ENCODE measurements at places on chromosomes 6 and 20.

DNA sequence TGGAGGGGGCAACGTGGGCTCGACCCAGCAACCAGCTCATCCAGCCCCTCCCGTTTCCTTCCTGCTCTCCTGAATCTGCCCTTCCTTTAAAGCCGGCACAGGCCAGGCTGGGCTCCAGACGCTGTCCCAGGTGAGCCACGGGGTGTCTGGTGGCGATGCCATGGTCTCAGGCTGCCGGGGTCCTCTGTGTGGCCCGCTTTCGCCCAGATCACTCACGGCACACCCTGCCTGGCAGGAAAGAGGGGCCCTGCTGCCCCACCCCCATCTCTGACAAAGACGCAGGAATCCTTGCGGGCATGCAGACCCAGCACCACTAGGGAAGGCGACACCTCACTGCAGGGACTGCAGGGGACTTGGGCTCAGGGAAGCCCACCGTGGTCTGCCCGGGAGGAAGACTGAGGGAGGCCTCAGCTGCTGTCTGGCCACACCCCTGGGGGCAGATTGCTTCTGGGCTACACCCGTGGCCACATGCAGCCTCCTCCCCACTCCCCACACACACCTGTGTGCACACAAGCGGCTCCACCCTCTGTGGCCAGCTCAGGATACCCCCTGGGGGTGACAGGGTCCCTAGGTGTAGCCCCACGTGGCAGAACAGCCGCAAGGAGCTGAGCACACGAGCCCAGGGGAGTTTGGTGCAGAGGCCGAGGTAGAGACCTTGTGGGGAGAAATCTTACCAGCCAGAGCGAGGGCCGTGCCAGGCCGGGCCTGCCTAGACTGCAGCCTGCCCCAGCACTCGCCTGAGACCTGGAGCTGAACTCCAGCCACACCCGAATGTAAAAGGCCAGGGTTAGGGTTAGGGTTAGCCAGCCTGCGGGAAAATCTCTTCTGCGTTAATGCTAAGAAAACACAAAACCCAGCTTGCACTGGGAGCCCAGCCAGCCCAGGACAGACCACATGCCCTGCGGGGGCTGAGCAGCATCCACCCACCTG lies 104.6 kb downstream of the DLL1 start:
- DNase-seq = no peak

DNA sequence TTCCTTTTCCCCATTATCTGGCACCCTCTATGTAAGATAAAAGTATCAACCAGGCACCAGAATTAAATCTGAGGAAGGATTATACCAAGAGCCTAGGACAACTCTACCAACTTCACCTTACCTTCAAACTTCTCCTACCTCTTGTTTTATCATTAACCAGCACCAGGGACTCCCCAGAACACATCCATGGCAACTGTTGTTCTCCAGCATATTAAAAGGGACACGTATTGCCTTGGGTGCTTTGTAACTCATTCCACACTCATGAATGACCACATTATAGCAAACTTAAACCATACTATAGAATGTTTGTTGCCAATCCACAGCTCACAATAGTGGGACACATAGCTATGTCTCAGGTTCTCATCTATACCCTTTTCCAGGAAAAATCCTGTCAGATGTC lies 11.9 kb upstream of the FBXL4 start:
- DNase-seq = no peak

DNA sequence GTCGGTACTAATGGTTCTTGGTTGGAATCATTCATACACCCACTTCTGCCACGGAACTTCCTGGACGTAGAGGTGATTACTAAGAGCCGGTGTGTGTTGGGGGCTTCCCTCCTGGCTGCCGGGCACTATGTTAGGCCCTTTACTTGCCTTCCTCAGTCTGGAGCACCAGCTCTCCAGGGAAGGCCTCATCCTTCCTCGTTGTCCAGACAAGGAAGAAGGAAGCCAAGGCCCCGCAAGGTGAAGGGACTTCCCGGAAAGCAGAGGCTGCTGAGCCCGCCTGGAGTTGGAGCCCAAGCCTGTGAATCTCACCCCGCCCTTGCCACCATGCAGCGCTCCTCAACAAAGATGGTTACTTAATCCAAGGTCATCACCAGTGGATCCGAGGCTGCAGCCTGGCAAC lies 26.2 kb downstream of the AAR2 start:
- DNase-seq = no peak

DNA sequence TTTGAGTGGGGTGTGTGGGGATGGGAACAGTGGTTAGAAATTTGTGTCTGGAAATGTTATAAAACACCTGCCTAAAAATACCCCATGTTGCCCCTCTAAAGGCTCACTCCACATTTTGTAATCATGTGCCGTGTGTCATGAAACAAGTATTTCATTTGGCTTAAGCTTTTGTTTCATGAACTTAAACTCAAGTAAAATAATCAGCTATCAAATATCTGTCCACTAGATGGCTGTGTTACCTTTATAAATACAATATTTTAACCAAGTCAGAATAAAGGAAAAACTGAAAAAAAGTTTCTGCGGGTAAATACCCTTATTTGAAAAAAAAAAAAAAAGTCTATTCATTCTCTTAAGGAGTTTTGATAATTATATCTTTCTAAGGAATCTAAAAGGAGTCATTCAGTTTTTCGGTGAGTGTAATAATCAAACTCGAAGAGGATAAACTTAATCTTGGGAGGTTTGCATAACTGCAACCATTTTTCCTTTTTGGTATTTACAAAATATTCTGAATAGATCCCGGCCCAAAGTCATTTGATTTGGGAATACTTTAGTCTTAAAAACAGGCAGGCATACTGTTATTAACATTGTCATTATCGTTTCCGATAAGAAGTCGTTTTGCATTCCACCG lies 29.9 kb upstream of the MTRF1L start:
- no peak for DNase-seq

Data from GOT3 (cell line).